ENCODE measurements at places on chromosomes 2 and 18. TPM values are rescaled to one million over a fixed set of nuclear protein-coding genes. Genes with fewer than 3 reads are reported as not detected.

EPHA4 gene
- total RNA-seq: 7.6 TPM

ERICH2 gene
- total RNA-seq: 1.7 TPM

PLCL1 gene
- total RNA-seq: under 0.01 TPM

PDCD1 gene
- not detected for total RNA-seq

TUBA4B gene
- not detected for total RNA-seq

STPG4 gene
- 0.07 TPM for total RNA-seq

CAVIN2 gene
- total RNA-seq: 9.3 TPM

EVX2 gene
- total RNA-seq: not detected

MROH2A gene
- not detected for total RNA-seq
